ENCODE measurements at places on chromosomes 1 and 21. TPM values are rescaled to one million over a fixed set of nuclear protein-coding genes. Genes with fewer than 3 reads are reported as not detected.

The MX2 gene
- polyA plus RNA-seq, result 1.8 TPM

The DYNLT5 gene
- polyA plus RNA-seq, result 3.3 TPM

The SHISAL2A gene
- 1.9 TPM for polyA plus RNA-seq

The AGO3 gene
- 11.8 TPM for polyA plus RNA-seq

The PLA2G2F gene
- 0.19 TPM for polyA plus RNA-seq

The TEX38 gene
- polyA plus RNA-seq, result 0.64 TPM

The CGN gene
- 49.3 TPM for polyA plus RNA-seq

The NUDT4B gene
- 2.8 TPM for polyA plus RNA-seq

The NEGR1 gene
- polyA plus RNA-seq, result 2.8 TPM

The UMODL1 gene
- 0.45 TPM for polyA plus RNA-seq

The HES2 gene
- polyA plus RNA-seq, result 0.89 TPM

The BMP8B gene
- 5.1 TPM for polyA plus RNA-seq

The CELF3 gene
- 0.26 TPM for polyA plus RNA-seq

The CFAP126 gene
- 11.6 TPM for polyA plus RNA-seq

DNA sequence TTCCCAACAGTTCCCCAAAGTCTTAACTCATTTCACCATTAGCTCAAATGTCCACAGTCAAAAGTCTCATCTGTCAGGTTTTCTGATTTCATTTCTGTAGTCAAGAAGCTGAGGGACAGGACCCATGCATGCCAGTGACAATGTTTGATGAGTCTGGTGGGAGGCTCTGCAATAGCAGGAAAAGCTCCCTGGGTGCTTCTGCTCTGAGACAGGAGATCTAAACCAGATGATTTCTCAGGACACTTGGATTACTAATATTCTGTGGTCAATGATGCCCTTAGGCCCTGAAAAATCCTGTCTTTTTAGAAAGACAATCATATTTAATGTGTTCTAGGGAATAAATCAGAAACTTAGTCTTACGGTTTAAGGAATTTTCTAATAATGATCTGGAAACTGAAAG lies 56.4 kb downstream of the PCBP3 start:
- no peak for DNase-seq

DNA sequence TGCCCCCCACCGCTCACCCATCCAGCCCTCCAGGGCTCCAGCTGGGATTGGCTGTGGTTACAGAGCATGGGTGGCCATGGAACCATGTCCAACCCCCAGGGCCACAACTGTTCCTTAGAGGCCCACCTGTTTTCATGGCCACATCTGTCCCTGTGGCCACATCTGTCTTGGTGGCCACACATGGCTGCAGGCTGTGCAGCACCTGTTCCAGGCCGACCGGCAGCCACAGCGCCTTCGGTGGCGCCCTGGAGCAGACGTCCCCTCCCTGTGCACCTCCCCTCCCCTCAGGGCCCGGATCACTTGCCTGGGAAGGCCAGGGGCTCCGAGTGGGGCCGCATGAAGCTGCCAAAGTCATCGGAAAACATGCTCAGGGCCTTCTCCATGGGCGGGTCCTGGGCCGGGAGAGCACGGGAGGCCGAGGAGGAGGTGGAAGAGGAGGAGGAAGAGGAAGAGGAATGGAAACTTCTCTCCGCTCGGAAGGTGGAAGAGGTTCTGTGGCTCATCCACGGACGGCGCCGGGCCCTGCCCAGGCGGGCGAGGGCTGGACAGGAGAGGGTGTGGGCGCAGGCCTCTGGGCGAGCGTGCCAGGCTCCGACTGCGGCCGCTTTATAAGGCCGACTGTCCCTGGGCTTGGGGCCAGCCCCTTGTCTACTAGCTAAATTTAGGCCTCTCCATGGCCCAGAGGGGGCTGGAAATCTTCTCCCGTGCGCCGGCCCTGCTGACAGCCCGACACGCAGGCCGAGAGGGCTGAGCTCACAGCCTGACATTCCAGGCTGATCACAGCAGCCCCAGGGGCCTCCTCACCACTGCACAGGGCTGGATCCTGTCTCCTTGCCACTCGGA lies at the start of gene HSPB7:
TSS of gene HSPB7 (minus strand) at position 583 of the 843 bp plus-strand sequence. CDS start at position 503, 80 bp downstream.
- DNase-seq, result no peak

DNA sequence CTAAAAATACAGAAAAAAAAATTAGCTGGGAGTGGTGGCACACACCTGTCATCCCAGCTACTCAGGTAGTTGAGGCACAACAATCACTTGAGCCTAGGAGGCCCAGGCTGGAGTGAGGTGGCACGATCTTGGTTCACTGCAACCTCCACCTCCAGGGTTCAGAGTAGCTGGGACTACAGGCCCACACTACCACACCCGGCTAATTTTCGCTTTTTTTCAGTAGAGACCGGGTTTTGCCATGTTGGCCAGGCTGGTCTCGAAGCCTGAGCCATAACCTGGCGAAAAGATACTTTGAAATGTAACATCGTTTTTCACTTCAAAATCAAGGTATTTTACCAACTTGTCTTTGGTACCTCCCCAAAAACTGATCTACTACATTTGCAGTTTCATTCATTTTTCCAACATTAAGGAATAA lies 6.1 kb downstream of the GAS5 start:
- no peak for DNase-seq

- DNase-seq, result no peak
Measured at GRCh38 chr1:244068567-244068966, 17.5 kb downstream of the ZBTB18 start.

DNA sequence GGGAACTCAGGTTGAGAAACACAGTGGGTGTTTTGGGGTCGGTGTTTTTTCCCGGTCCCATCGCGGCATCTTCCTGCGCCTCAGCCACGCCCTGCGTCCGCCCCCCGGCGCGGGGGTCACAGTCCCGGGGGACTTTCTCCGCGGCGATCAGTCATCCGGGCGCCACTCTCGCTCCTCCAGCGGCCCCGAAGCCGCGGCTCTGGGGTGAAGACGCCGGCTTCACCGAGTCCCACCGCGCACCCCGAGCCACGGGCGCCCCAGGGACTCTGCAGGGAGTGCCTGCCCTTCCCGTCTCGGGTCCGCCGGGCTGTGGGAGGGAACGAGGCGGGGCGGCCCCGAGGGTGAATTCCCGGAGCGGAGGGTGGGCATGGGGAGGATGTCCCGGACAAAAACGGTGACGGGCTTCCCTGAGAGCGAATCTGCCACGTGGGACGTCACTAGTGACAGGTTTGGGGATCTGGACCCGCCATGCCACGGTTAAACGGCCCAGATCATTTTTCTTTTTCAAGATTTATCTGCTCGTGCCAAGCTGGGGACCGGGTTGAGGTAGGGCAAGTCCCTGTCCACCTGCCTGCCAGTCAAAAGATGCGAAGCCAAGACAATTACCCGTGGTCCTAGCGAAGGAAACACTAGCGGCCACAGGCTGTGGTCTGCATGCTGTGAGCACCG lies 717 bp upstream of the BATF3 start:
- DNase-seq, result no peak

DNA sequence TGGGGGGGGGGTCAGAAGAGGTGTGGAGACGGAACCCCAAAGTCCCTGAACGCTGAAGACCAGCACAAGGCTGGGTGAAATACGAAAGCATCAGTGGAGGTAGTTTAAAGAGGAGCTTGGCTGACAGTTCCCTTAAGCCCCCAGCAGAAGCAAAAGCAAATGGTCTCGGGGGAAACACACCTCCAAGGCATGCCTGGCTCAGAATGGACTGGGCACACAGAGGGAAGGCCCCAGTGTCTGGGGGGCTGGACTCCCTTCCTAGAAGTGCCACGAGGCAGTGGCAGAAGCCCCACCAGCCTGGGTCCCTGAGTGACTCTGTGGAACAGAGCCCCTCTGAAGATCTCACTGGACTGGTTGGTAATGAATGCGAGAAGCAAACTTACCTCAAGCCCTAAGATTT lies 43.9 kb downstream of the UBE2G2 start:
- no peak for DNase-seq

GRCh38 chr1:103461161-103462105 lies 64.1 kb upstream of the RNPC3 start:
- DNase-seq, result no peak

GRCh38 chr1:10738061-10739058 lies 58.1 kb downstream of the CASZ1 start:
- no peak for DNase-seq

- DNase-seq, result no peak
Measured at GRCh38 chr1:214303141-214303930, 22.4 kb downstream of the SMYD2 start.

DNA sequence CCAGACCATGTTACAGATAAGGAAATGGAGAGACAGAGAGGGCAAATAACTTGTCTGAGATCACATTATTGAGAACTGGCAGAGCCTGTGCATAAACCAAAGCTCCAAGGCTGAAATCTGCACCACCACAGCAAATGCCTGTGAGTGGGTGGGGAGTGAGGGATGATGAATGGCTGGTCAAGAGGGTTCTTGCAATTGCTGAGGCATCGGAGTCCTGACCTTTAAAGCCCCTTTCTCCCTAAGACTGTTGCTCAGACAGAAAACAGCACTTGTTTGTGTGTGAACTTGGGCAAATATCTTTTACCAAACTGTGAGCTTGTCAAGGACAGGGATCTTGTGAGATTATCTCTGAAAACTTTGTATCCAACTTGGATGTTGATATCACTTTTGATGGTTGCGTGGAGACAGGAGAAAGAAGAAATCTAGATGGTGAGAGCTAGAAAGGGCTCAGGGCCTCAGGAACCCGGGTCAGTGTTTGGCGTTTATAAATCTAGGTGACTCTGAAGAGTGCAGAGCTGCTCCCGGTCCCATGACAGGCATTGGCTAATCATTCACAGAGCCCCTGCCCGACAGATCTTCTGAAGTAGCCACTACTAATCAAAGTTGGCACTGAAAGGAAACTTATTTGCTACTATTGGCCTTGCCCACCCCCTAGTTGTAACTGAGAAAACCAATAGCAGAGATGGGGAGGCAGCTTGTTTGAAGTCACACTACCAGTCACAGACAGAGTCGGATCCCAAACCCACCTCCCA lies 122.3 kb downstream of the FOXD2 start:
- DNase-seq, result no peak

GRCh38 chr1:18440385-18441226 lies 40.1 kb upstream of the KLHDC7A start:
- peak; percentile 5 for DNase-seq

DNA sequence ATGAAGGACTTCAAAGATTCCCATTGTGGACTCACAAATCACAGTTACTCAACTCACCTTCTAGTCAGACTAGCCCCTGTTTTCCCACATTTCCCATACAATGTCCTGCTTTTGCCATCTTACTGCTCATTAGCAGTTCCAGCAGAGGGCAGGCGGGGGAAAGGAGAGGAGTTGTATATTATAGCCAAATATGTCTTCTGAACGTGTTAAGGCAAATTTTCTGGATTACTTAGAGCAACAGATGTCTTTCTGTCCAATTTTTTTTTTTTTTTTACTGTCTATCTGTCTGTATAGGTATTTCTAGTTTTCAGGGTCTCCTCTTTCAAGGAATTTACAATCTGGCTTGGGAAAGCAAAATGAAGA lies 29.9 kb upstream of the DDAH1 start:
- no peak for DNase-seq

GRCh38 chr1:220409771-220410595 lies 118.0 kb upstream of the MARK1 start:
- DNase-seq, result no peak

DNA sequence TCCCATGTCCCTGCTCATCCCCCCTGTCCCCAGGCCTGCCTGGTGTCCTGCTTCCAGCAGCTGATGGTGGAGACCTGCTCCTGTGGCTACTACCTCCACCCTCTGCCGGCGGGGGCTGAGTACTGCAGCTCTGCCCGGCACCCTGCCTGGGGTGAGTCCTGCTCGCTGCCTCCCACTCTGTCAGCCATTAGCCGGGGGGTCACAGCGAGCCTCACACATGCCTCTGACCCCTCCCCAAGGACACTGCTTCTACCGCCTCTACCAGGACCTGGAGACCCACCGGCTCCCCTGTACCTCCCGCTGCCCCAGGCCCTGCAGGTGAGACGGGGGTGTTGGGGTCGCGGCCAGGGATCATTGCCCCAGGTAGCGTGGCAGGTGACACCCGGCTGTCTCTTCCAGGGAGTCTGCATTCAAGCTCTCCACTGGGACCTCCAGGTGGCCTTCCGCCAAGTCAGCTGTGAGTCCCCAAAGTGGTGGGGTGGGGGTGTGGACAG lies 10.0 kb downstream of the SCNN1D start:
- no peak for DNase-seq

DNA sequence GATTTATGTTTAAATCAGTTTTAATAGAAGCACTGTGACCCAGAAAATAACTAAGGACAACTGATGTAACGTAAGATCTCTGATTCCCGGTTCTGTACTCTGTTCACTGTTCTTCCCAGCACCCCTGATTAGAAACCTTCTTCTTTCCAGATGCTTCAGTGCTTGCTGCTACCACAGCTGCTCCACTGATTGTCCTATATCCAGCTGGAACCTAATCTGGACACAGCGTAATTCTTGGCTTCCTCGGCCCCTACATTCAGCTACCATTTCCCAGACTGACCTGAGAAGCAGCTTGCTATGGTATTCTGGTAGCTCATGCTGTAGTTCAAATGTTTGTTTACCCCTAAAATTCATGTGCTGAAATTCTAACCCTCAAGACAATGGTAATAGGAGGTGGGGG lies 302.7 kb downstream of the GRIK1 start:
- no peak for DNase-seq

DNA sequence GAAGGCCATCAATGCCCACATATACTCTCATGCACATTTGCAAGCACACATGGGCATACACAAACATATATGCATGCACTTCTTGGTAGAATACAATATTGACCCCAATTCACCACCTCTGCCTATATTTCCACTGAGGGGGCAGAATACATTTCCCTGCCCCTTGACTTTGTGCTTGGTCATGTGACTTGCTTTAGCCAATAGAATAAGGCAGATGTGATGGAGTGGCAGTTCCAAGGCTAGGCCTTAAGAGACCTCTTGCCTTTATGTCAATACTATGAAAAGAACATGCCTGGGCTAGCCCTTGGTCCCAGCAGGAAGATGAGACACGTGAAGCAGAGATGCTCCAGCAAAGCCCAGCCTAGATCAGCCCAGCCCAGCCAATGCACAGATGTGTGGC lies 66.0 kb upstream of the GRIK3 start:
- DNase-seq, result no peak

DNA sequence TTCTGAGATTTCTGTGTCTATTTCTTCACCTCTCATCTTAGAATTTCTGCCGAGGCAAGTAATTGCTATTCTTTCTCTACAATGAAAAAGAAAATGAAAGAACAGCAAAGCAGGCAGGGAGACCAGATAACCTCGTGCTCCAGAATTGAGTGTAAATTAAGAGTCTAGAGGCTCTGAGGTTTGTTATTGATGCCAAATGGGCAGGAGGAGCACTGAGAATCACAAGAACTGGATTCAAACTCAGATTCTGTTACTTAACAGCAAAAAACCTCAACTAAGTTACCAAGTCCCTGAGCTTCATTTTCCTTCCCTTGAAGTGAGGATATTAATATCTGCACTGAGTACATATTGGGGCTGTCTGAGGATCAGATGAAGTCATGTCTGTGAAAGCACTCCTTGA lies 5.5 kb upstream of the DDR2 start:
- DNase-seq, result no peak
